ENCODE measurements at places on chromosomes 2 and 18.

GRCh38 chr2:228828397-228828796 lies 442.7 kb downstream of the PID1 start:
- H3K27ac ChIP-seq: no peak overlapping the region
- H3K27me3 ChIP-seq: no peaks in the 10 kb centered on the region
- no peaks in the 10 kb centered on the region for H3K36me3 ChIP-seq
- no peak for DNase-seq
- H3K4me3 ChIP-seq: no peak overlapping the region
- no peaks in the 10 kb centered on the region for H3K4me1 ChIP-seq

DNA sequence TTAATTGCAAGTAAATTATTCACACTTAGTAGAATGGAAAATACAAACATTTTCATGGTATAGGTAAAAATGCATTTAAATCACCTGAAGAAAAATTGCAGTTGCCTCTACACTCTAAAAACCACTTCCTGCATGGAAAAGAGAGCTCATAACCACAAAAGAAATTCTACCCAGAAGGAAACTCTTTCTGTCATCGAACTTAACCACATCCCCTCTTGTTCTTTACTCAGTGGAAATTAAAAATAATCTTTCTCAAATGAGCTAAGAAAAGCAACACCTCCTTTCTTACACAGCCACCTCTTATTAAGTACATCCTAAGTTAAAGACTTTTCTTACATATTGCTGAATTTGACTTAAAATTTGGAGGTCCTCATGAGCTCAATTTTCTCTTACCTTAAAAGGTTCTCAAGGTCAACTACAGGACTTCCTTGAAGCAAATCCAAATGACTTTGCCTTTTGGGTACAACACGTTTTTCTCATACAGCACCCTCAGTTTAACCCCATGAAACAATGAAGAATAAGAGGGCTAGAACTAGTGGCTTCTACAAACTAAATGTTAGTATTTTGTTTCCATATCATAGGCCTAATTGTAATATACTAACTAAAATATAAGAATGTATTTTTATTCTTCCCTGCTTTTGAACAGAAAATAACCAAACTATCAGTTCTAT lies 109.1 kb upstream of the CRIM1 start:
- H3K27ac ChIP-seq: no peak overlapping the region
- peaks cover 24% of the 10 kb centered on the region for H3K4me1 ChIP-seq

DNA sequence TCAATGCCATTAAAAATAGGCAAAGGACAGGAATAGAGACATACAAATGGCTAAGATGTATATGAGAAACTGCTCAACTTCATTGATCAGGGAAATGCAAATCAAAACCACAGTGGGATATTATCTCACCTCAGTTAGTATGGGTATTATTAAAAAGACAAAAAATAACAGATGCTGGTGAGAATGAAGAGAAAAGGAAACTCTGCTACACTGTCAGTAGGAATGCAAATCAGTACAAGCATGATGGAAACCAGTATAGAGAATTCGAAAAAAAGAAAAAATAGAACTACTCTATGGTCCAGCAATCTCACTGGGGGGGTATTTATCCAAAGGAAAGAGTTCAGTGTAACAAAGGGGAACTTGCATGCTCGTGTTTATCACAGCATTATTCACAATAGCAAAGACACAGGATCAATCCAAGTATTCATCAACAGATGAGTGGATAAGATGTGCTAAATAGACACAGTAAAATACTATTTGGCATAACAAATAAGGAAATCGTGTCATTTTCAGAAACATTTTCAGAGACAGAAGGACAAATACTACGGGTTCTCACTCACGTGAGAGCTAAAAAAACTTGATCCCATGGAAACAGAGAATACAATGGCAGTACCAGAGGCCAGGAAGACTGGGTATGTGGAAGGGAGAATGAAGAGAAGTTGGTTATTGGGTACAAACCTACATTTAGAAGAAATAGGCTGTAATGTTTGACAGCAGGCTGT lies 60.6 kb downstream of the CCDC74A start:
- no peaks in the 10 kb centered on the region for H3K4me1 ChIP-seq
- no peak overlapping the region for H3K27ac ChIP-seq
- no peaks in the 10 kb centered on the region for H3K36me3 ChIP-seq
- no peak for DNase-seq
- H3K4me3 ChIP-seq: no peak overlapping the region

DNA sequence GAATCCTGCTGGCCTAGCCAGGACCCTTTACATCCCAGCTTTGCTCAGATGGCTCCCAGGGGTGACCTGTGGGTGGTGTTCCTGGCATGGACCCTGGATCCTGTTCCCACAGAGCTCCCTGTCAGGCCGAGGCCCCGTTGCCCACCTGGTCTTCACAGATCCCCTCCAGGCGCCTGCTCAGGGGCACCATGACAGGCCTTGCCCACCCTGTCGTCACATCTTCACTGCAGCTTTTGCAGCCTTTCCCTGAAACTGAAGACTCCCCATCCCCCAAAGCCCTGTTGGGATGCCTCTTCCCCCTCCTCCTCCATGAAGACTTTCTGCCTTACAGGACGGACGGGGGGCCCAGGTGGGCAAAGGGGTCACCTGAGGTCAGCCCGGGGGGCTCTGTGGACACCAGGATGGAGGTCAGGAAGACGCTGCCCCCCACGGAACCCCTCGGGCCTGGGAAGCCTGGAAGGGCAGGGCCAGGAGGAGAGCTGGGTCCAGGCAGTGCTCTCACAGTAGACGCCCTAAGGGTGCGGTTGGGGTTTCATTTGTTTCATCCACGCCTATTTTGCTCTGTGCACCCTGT lies 13.0 kb upstream of the KIF1A start:
- no peaks in the 10 kb centered on the region for H3K36me3 ChIP-seq
- H3K27me3 ChIP-seq: no peaks in the 10 kb centered on the region
- no peak for DNase-seq
- H3K27ac ChIP-seq: no peak overlapping the region

DNA sequence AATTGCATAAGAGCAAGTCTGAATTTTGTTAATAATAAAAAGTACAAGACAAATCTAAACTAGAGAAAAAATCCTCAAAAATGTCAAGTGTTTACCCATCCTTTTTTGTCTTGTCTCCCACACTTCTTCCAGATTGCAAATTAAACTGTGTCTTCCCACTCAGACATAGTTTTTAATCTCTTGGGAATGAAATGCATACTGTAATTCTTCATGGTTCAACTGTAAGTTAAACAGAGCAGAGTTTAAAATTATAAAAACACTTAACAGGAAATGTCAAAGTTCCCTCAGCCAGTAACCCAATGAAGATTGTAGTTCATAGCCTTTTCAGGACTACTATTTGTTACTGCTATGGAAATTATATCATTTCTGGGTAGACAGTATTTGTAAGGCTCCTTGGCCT lies 171.8 kb downstream of the UBE2E3 start:
- no peak for DNase-seq
- no peaks in the 10 kb centered on the region for H3K27me3 ChIP-seq
- no peak overlapping the region for H3K4me3 ChIP-seq
- H3K27ac ChIP-seq: no peak overlapping the region
- no peaks in the 10 kb centered on the region for H3K36me3 ChIP-seq
- peaks cover 4% of the 10 kb centered on the region for H3K4me1 ChIP-seq

DNA sequence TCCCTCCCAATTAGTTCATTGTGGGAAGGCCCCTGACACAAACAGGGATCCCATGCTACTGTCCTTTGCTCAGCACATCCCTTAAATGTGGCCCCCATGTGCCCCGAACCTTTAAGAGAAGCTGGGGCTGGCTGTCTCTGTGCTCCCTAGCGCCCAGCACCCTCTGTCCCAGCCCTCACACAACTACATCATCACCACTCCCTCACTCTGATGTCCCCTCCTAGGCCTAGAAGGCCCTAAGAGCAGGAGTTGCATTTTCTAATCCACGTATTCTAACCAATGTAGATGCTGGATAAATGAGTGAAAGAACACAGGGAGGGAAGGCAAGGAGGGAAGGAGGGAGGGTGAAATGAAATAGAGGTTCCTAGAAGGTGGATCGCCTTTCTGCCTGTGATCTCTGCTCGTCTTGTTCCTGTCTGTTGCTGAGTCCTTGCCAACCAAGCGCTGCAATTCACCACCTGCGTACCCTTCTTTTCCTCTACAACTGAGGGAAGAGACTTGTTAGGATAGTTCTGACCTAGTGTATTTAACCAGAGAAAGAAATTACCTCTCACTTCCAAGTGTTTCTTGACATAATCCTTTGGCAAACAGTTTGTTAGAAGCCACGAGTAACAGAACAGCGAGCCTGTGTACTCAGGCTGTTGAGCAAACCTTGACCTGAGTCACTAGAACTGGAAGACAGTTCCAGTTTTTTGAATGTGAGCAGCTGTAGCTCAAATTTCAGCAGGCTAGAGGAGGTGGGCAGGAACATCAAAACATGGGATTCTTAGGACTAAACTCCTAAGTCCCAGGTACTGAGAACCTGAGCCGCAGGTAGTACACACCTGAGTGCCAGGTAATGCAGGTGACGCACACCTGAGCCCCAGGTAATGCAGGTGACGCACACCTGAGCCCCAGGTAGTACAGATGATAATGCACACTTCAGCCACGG lies 181.5 kb upstream of the ID2 start:
- no peaks in the 10 kb centered on the region for H3K36me3 ChIP-seq
- no peak overlapping the region for H3K27ac ChIP-seq
- H3K4me1 ChIP-seq: no peaks in the 10 kb centered on the region
- H3K27me3 ChIP-seq: no peaks in the 10 kb centered on the region
- DNase-seq: no peak

DNA sequence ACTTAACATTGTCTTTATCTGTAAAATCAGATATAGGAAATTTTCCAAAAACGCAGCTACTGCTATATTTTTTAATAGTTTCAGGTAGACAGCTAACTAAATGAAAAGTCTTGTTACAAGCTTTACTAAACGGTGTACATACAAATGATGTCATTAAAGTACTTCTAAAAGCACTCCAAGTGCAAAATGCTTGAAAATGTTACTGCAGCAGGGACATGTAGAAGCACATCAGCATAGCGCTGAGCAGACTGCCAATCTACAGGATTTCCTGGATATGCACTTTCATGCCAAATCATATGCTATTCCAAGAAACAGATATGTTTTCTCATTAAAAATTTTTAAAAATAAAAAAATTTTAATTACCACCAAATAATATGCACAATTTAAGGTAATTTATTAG lies 61.7 kb downstream of the SMAD2 start:
- no peaks in the 10 kb centered on the region for H3K27me3 ChIP-seq
- no peak overlapping the region for H3K4me3 ChIP-seq
- no peak overlapping the region for H3K27ac ChIP-seq
- DNase-seq: no peak

GRCh38 chr2:160241251-160242137 lies 41.4 kb upstream of the ITGB6 start:
- no peaks in the 10 kb centered on the region for H3K4me1 ChIP-seq
- H3K36me3 ChIP-seq: no peaks in the 10 kb centered on the region
- no peak overlapping the region for H3K4me3 ChIP-seq
- DNase-seq: no peak
- no peak overlapping the region for H3K27ac ChIP-seq

DNA sequence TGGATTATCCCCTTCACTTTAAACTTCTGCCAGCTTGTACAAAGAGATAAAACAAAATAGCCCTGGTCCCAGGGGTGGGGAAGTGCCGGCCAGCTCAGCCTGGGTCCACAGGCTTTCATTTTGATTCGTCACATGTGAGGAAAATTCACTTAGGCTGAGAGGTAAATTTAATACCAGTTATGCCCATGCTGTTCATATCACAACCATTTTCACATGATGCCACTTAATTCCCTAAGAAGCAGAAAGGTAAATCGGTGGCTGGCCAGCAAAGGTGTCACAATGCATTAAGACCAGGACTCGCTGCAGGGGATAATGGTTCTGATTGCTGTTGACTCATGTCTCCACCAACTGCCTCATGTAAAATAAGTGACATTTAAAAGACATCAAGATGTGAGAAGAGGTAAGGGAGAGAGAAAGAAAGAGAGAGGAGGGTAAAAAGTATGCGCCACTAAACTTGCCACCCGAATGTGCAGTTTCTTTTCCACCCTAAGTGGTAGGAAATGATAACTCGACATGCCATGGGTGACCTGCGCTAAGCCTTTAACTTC lies 261.0 kb upstream of the SIX3 start:
- H3K27me3 ChIP-seq: no peaks in the 10 kb centered on the region
- H3K27ac ChIP-seq: no peak overlapping the region
- DNase-seq: no peak
- H3K36me3 ChIP-seq: no peaks in the 10 kb centered on the region
- no peaks in the 10 kb centered on the region for H3K4me1 ChIP-seq

- H3K4me1 ChIP-seq: no peaks in the 10 kb centered on the region
- no peak for DNase-seq
- H3K27me3 ChIP-seq: no peaks in the 10 kb centered on the region
These were observed 1988.8 kb upstream of the PIK3C3 start for GRCh38 chr18:39966275-39966674.
